Type B pancreatic cell (in vitro differentiated cells): ENCODE measurements at places on chromosomes 1 and 21. TPM values are rescaled to one million over a fixed set of nuclear protein-coding genes. Genes with fewer than 3 reads are reported as not detected.

The PSMB2 gene
- total RNA-seq, result 62.9 and 66.3 TPM in 2 replicates

The CYP4B1 gene
- 25.7 and 28.9 TPM in 2 replicates for total RNA-seq

The RAD54L gene
- 9.6 and 22.9 TPM in 2 replicates for total RNA-seq

DNA sequence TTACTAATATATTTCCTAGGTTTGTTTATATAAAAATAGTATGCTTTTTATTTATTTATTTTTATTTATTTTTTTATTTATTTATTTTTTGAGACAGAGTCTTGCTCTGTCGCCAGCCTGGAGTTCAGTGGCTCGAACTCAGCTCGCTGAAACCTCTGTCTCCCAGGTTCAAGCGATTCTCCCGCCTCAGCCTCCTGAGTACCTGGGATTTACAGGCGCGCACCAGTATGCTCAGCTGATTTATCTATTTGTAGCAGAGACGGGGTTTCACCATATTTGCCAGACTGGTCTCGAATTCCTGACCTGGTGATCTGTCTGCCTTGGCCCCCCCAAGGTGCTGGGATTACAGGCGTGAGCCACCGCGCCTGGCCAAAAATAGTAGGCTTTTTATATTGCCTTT lies 33.2 kb downstream of the BRINP3 start:
- H3K27ac ChIP-seq, result no peak overlapping the region
- no peaks in the 10 kb centered on the region for H3K4me1 ChIP-seq
- DNase-seq, result no peak
- no peak overlapping the region for H3K4me3 ChIP-seq
- H3K36me3 ChIP-seq, result no peaks in the 10 kb centered on the region

GRCh38 chr1:180234369-180235076 lies 4.5 kb downstream of the LHX4 start:
- DNase-seq, result no peak
- H3K36me3 ChIP-seq, result no peaks in the 10 kb centered on the region
- H3K27ac ChIP-seq, result no peak overlapping the region
- H3K4me3 ChIP-seq, result peak overlapping the region; percentile 80
- H3K4me1 ChIP-seq, result peaks cover 14% of the 10 kb centered on the region
